Urinary bladder (tissue), 4 donors: ENCODE measurements at places on chromosomes 5 and 9. TPM values are rescaled to one million over a fixed set of nuclear protein-coding genes. Genes with fewer than 3 reads are reported as not detected.

The CTSV gene
- 0.42 TPM for total RNA-seq

The SPATA31A3 gene
- not detected for total RNA-seq

The ECPAS gene
- total RNA-seq, result 100 TPM

The FRRS1L gene
- total RNA-seq, result 7.8 TPM

The PTGR1 gene
- total RNA-seq, result 60.1 TPM

The TXNDC8 gene
- total RNA-seq, result not detected

The PAEP gene
- total RNA-seq, result not detected

The LRRC14B gene
- 0.58 TPM for total RNA-seq

The RNF183 gene
- 0.26 TPM for total RNA-seq

The GLIPR2 gene
- total RNA-seq, result 54.9 TPM

The SLC34A3 gene
- total RNA-seq, result not detected

The CDHR2 gene
- not detected for total RNA-seq

The NOXA1 gene
- 0.90 TPM for total RNA-seq

The IL5 gene
- total RNA-seq, result not detected

The CLIC3 gene
- total RNA-seq, result 3.6 TPM

The FOXI1 gene
- total RNA-seq, result not detected

The REEP2 gene
- 5.3 TPM for total RNA-seq

The PLAC8L1 gene
- not detected for total RNA-seq

The PRRC2B gene
- total RNA-seq, result 78.7 TPM

The C1QTNF3 gene
- total RNA-seq, result 87.9 TPM

The FOXB2 gene
- not detected for total RNA-seq

The ZBTB26 gene
- total RNA-seq, result 11.5 TPM

The LECT2 gene
- not detected for total RNA-seq

The PCDHGC3 gene
- total RNA-seq, result 62.8 TPM

The SLC36A1 gene
- 9.8 TPM for total RNA-seq

The RNF14 gene
- total RNA-seq, result 69.7 TPM

The THG1L gene
- 27.9 TPM for total RNA-seq

The LRRTM2 gene
- total RNA-seq, result 3.3 TPM

The STKLD1 gene
- 0.32 TPM for total RNA-seq

The ALDOB gene
- total RNA-seq, result not detected

The TSPAN17 gene
- total RNA-seq, result 19.3 TPM

The TAF11L5 gene
- total RNA-seq, result not detected
